ENCODE measurements at places on chromosomes 11 and 22.

GRCh38 chr11:92802644-92803043, 166.8 kb upstream of the MTNR1B start:
- no peak for DNase-seq

GRCh38 chr22:27750584-27751265, 50.8 kb downstream of the MN1 start:
- DNase-seq: no peak

GRCh38 chr22:26885441-26886261, 228.3 kb downstream of the MIAT start:
- no peak for DNase-seq

DNA sequence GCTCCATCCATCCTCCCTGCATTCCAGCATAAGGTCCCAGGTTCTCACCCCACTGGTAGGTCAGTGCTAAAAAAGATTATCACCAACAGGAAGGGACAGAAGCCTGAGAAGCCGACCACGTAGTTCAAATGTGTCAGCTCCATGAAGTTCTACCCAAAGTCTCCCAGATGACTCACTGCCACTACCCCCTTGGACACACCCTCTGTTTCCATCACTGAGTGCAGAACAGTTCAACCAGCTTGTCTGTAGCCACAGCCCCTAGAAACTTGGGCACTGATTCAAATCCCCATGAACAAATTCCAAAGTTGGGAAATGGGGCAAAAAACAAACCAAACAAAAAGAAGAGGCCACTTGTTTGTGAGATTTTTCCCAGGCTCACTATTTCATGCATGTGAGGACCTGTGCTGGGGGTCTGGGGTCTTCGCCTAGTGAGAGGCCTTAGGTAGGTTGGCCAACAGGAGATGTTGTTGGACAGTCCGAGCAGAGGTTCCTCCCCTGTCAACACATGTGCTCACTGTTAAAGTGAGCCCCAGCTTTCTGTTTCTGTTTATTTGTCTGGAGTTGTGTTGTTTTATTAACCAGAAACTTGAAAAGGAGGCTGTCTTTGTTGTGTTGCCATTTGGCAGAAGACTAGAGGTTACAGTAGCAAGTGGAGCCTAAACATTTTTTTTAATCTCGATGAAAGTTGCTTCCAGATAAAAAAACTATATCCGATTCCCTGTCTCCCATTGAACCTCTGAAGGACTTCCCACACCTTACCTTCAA, 24.2 kb upstream of the FLI1 start:
- peak; percentile 39 for DNase-seq

- DNase-seq: no peak
These were observed 2.9 kb upstream of the HTATIP2 start for GRCh38 chr11:20360650-20361049.

DNA sequence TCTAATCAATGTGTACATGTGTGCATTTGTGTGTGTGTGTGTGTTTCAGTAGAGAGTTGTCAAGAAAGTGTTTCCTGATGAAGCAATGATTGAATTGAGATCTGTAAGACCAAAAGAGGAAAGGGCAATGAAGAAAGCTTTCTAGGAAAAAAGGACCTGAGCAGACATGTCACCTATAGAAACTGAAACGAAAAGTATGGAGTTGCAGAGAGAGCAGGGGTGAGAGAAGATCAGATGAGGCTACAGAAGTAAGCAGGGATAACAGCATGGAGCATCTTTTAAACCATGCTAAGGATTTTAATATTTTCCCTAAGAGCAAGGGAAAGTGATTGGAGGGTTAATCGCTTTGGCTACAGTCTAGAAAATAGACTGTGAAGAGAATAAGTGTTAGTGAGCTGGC, 1459.4 kb upstream of the TENM4 start:
- DNase-seq: no peak

GRCh38 chr11:73866586-73866996, 10.1 kb downstream of the COA4 start:
- peak; percentile 62 for DNase-seq

GRCh38 chr22:20738394-20739089, 35.4 kb upstream of the SERPIND1 start:
- no peak for DNase-seq

DNA sequence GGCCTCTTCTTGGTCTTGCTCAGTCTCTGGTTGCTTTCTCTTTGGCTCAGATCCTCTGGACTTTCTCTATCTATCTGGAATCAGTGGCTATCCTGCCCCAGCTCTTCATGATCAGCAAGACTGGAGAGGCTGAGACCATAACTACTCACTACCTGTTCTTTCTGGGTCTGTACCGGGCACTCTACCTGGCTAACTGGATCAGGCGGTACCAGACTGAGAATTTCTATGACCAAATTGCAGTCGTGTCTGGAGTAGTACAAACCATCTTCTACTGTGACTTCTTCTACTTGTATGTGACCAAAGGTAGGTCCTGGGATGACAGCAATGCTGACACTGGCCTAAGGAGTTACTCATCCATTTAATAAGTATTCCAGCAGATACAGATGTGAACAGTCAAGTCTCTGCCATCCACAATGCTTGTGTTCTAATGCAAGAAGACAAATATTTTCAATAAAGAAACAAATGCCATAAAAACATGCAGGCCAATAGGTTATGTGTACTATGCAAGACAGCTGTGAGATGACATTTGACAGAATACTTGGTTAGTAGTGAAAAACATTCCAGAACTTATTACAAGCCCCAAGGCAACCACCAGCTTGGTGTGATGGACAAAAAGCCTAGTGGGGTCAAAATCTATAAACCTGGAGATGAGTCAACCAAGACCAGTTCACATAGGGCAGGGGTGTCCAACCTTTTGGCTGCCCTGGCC, 13.4 kb downstream of the KDELR3 start:
- no peak for DNase-seq
